Trophoblast cell (in vitro differentiated cells and primary cell): ENCODE measurements at places on chromosomes 11 and 22.

- H3K27me3 ChIP-seq: peaks cover 32% of the 10 kb centered on the region
- no peaks in the 10 kb centered on the region for H3K36me3 ChIP-seq
- no peak overlapping the region for H3K4me3 ChIP-seq
- DNase-seq: no peak
- H3K27ac ChIP-seq: no peak overlapping the region
These were observed 2.5 kb downstream of the MPPED2 start for GRCh38 chr11:30583476-30584280.

DNA sequence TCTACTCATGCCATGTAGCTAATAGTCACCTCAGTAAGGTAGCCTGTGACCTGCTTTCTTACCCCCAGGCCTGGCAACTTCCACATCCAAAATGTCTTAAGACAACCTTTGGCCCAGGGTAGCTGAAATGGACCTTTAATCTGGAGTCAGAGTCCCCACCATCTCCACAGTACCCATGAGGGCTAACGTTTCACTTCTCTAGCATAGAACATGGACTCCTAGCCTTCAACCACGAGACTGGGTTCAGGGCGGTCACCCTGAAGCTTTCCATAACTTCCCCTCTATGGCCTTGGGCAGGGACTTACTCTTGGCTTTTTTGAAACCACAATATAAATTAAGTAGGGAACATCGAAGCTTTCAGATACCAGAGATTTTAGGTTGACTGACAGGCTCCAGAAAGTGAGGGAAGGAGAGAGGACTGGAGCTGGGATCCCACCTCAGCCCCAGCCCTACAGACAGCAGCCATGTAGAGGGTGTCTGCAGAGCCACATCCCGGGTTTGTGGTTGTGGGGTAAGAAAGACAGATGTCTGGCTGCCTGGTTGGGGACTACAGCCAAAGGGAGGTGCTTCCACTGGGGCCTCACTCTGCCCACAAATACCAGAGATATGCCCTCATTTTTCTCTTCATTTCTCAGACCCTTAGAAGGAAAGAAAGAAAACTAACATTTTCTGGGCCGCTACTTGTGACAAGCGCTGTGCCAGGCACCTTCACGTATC, 2.6 kb downstream of the TBC1D10A start:
- peaks cover 24% of the 10 kb centered on the region for H3K36me3 ChIP-seq
- H3K4me1 ChIP-seq: peaks cover 43% of the 10 kb centered on the region
- no peak for DNase-seq
- H3K27me3 ChIP-seq: no peaks in the 10 kb centered on the region
- H3K27ac ChIP-seq: no peak overlapping the region

DNA sequence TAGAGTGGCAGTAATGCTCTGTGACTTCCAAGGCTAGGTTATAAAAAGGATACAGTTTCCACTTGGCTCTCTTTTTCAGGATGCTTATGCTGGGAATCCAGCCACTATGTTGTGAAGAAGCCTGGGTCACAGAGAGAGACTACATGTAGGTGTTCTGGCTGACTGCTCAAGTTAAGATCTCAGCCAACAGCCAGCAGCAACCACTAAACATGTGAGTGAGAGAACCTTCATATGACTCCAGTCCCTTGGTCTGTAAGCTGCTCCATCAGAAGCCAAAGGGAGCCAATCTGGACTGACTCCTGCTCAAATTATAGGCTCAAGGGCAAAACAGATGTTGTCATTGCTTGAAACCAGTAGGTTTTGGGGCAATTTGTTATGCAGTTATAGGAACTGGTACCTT, 162.7 kb downstream of the MAML2 start:
- peaks cover 2% of the 10 kb centered on the region for H3K36me3 ChIP-seq
- peaks cover 3% of the 10 kb centered on the region for H3K4me1 ChIP-seq
- no peak overlapping the region for H3K27ac ChIP-seq
- H3K27me3 ChIP-seq: no peaks in the 10 kb centered on the region
- DNase-seq: no peak

- H3K4me1 ChIP-seq: no peaks in the 10 kb centered on the region
- no peaks in the 10 kb centered on the region for H3K36me3 ChIP-seq
- H3K4me3 ChIP-seq: no peak overlapping the region
- H3K27me3 ChIP-seq: no peaks in the 10 kb centered on the region
- H3K27ac ChIP-seq: no peak overlapping the region
These were observed 956.4 kb downstream of the BRD1 start for GRCh38 chr22:48871176-48871840.

DNA sequence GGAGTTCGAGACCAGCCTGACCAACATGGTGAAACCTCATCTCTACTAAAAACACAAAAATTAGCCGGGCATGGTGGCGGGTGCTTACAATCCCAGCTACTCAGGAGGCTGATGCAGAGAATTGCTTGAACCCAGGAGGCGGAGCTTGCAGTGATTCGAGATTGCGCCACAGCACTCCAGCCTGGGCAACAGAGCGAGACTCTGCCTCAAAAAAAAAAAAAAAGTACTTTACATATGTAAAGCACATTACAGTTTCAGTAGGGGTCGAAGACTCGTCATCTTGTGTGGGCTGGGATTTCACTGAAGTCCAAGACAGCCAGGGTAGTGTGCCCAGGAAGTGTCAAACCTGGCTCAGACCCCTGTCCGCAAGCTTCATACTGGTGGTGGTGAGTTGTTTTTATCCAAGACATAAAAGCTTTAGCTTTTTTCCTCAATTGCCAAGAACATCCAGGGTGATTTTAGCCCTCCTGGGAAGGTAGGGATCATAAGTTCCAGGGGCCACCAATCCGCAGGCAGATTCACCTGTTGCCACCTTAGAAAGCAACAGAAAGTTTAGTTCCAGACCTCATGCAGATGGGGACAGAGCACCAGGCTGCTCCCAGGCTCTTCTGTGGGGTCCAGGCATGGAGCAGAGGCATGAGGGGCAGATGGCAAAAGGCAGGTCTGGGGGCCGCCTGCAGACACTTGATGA, 21.6 kb upstream of the ADORA2A start:
- no peaks in the 10 kb centered on the region for H3K27me3 ChIP-seq
- no peak overlapping the region for H3K4me3 ChIP-seq
- no peak for DNase-seq
- peaks cover 14% of the 10 kb centered on the region for H3K36me3 ChIP-seq
- H3K4me1 ChIP-seq: peaks cover 27% of the 10 kb centered on the region
- no peak overlapping the region for H3K27ac ChIP-seq

- H3K27me3 ChIP-seq: no peaks in the 10 kb centered on the region
- H3K4me1 ChIP-seq: no peaks in the 10 kb centered on the region
- no peaks in the 10 kb centered on the region for H3K36me3 ChIP-seq
- no peak for DNase-seq
- H3K4me3 ChIP-seq: no peak overlapping the region
These were observed 30.9 kb downstream of the SLC36A4 start for GRCh38 chr11:93166862-93167261.

DNA sequence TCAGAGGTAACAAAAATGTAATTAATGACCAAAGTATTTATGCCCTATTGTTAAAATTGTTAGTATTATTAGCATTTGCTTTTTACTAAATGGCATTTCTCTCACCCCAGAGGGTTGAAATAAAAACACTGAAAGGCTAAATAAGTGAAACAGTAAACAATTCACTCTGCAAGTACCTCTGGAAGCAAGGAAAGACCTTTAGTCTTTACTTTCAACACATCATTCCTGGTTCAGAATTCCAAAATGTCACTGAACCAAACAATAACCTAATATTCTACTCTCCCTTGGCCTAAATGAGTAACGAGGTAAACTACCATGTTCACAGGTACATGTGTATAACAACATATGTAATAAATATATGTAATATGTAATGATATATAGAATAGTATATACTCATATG, 369.3 kb downstream of the TTC28 start:
- DNase-seq: no peak
- no peaks in the 10 kb centered on the region for H3K4me1 ChIP-seq
- no peaks in the 10 kb centered on the region for H3K27me3 ChIP-seq
- no peaks in the 10 kb centered on the region for H3K36me3 ChIP-seq
- H3K27ac ChIP-seq: no peak overlapping the region

- H3K27ac ChIP-seq: no peak overlapping the region
- H3K36me3 ChIP-seq: no peaks in the 10 kb centered on the region
- no peak for DNase-seq
These were observed 74.7 kb upstream of the WNT7B start for GRCh38 chr22:46051646-46052045.

GRCh38 chr11:113075586-113076095, 114.4 kb downstream of the NCAM1 start:
- no peak for DNase-seq
- H3K27ac ChIP-seq: no peak overlapping the region
- H3K4me1 ChIP-seq: no peaks in the 10 kb centered on the region
- no peak overlapping the region for H3K4me3 ChIP-seq
- H3K36me3 ChIP-seq: no peaks in the 10 kb centered on the region
- H3K27me3 ChIP-seq: no peaks in the 10 kb centered on the region

DNA sequence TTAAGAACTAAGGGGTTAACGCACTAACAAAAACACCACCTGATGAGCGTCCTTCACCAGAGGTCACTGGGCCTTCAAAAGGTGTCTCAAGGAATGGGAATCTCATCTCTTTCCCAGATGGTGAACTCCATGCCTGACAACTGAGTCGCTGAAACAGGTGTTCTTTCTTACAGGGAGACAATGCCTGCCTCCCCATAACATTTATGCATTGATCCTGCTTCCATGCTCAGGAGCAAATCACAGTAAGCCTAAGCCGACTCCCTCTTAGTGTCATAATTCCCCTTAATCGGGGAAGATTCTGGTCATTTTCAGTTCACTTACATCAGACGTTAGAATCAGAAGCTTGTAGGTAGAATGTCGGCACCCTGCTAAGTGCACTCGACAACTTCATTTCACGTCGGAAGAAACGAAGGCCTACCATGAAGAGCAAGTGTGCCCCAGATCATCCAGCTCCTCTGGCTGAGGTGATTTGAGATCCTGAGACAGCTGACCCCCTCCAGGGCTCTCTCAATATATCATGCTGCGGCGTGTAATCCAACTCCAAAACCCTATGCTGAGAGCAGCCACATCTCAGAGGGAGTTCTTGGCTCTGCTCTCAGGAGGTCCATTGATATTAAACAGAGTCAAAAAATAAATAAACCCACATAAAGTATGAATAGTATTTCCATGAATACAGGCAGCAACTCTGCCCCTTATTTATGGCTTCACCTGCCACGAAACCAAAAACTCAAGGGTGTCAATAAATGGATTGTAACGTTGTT, 163.1 kb downstream of the LARGE1 start:
- no peak overlapping the region for H3K4me3 ChIP-seq
- H3K27ac ChIP-seq: no peak overlapping the region
- DNase-seq: no peak
- peaks cover 3% of the 10 kb centered on the region for H3K36me3 ChIP-seq
- H3K27me3 ChIP-seq: no peaks in the 10 kb centered on the region

DNA sequence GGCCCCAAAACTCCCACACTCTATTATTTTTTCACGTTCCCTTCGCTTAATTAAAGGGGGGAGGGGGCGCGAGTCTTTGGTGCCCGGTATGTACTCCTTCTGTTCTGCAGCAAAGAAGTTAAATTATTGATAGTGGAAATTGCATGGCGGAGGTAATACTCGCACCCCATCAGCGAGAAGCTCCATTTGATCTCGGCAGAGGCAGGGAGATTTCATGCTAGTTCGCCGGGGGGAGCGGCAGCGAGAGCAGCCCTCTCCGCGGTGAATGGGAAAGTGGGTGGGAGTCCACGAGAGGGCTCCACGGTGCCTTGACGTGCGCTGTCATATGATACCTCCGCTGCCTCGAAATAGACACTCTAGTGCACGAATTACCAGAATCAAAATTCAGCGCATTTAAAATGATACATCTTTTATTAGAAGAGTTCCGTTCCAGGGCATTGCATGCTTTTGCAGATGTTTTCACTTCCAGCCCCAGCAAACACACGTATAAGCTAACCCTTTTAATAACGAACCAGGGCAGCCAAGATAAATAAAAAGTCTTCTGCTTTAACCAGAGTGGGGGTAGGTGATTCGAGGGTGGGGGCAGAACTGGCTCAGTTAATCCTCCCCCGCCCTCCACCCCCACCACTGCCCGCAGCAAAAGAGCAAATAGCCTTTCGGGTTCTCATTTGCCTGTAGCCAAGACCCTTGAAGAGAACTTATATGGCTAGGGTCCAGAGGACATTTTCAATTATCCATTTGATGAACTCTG, 1.3 kb upstream of the BDNF start:
- peaks cover 27% of the 10 kb centered on the region for H3K27me3 ChIP-seq
- no peak overlapping the region for H3K27ac ChIP-seq
- H3K4me3 ChIP-seq: peak overlapping the region; percentile 44
- peaks cover 9% of the 10 kb centered on the region for H3K4me1 ChIP-seq
- no peak for DNase-seq
- no peaks in the 10 kb centered on the region for H3K36me3 ChIP-seq

DNA sequence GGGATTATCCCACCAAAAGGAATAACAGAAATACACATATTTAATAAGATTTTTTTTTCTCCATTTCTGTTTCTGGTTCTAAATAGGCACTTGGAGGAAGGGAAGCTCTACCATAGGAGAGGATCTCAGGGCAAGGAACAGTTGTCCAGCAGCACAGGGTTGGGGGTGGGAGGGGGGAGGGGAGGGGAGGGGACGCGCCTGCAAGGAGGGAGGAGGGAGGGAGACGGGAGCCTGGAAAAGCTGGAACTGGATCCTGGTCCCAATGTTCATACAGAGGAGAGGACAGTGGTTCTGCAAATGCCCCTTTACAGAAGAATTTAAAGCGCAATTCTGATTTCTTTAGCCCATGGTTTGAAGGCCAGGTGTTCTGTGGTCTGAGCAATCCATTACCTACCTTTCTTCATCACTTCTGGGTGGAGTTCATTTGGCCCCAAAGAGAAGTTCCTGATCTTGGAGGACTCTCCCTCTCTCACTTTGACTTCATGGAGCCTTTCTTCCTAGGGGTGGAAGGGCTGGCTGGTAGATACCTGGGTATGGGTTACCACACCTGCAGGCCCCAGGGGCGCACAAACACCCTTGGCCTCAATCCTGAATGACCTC, 348.9 kb upstream of the NCAM1 start:
- no peaks in the 10 kb centered on the region for H3K4me1 ChIP-seq
- no peak overlapping the region for H3K4me3 ChIP-seq
- no peaks in the 10 kb centered on the region for H3K36me3 ChIP-seq
- H3K27ac ChIP-seq: no peak overlapping the region
- DNase-seq: no peak

DNA sequence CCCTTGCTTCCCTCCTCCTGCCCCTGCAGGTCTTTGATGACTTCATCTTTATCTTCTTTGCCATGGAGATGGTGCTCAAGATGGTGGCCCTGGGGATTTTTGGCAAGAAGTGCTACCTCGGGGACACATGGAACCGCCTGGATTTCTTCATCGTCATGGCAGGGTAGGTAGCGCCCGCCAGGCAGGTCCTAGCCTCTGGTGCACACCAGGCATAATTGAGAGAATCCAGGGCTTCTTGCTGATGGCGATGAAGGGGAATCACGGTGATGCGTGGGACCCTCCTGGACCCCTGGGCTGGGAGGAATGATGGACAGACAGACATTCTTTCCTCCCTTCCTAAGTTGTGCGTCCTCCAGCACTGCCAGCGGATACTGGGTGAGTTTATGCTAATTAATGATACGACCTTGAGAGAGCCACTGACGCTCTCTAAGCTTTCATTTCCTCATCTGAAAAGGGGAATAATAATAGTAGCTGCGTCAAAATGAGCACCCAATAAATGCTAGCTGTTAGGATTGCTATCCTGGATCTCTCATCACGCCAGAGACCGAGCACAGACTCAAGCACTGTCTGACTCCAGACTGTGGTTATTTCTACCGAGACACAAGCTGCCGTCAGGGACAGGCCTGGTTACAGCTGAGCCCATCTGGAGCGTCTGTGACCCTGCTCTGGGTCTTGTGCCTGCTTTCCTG, 30.1 kb downstream of the CACNA1I start:
- DNase-seq: no peak
- H3K27me3 ChIP-seq: peaks cover 3% of the 10 kb centered on the region
- H3K27ac ChIP-seq: no peak overlapping the region
